Fibroblast of mammary gland (primary cell): ENCODE measurements at places on chromosomes 3 and 15.

- no peak for DNase-seq
These were observed 516.9 kb upstream of the TBL1XR1 start for GRCh38 chr3:177713928-177714900.

GRCh38 chr3:134136604-134137003 lies 106.9 kb upstream of the SLCO2A1 start:
- DNase-seq: no peak

DNA sequence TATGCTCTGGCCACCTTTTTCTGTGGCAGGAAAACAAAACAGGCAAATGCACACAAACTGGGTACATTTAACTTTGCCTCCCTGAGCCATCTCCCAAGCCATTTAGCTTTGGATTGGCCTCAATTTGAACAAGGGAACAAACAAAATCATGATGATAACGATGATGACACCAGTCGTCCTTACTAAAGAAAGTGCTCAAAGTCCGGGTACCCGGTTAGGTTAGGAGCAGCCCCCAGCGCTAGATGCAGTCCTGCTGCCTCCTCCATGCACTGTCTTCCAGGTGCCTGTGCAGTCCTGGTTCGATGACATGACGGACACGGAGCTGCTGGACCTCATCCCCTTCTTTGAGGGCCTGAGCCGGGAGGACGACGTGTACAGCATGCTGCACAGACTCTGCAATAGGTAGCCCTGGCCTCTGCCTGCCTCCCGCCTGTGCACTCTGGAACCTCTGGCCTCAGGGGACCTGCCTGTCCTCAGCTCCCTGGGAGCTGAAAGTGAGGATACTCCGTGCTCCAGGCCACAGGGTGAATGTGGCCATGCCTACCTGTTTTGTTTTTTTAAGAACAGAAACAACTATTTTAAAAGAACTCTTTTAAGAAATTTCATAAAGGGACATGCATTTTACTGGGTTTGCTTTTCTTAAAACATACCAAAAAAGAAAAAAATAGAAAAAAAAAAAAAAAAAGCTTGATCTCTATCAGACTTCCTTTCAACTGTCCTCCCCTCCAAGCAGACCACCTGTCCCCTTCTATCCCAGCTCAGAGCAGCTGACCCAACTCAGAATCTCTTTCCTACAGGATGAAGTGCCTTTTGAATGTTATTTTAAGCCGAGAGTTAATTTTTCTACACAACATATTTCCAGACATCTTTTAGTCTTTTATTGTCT lies 9.9 kb upstream of the VILL start:
- DNase-seq: no peak

DNA sequence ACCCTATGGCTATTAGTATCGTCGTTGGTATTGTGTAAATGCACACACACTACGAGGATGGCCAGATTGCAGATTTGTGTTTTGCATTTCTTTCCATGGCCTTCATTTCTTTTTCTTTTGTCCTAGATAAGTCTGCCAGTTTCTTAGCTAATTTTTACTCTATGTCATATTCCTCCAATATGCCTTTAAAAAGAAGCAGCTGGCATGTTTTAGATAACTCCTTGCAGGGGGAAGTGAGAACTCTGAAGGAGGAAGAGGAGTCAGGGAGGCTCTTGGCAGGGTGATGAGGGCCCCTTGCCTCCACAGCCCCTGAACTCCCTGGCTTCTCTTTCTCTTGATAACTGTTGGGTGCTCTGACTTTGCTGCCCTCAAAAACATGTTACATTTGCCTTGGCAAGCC lies 244.0 kb downstream of the GABRG3 start:
- no peak for DNase-seq
